Neuronal stem cell (in vitro differentiated cells): ENCODE measurements at places on chromosomes 2 and 18.

GRCh38 chr18:75264195-75264594, 53.6 kb downstream of the TSHZ1 start:
- H3K4me3 ChIP-seq: no peak overlapping the region
- H3K27me3 ChIP-seq: no peaks in the 10 kb centered on the region
- no peaks in the 10 kb centered on the region for H3K36me3 ChIP-seq
- H3K4me1 ChIP-seq: no peaks in the 10 kb centered on the region

GRCh38 chr2:74877376-74877775, 43.4 kb downstream of the HK2 start:
- no peak overlapping the region for H3K4me3 ChIP-seq
- DNase-seq: no peak
- no peaks in the 10 kb centered on the region for H3K27me3 ChIP-seq
- peaks cover 62% of the 10 kb centered on the region for H3K36me3 ChIP-seq

- no peaks in the 10 kb centered on the region for H3K36me3 ChIP-seq
- H3K4me1 ChIP-seq: no peaks in the 10 kb centered on the region
- no peak overlapping the region for H3K27ac ChIP-seq
- no peak for DNase-seq
- H3K27me3 ChIP-seq: no peaks in the 10 kb centered on the region
Measured at GRCh38 chr2:107785756-107786155, 40.9 kb upstream of the RGPD4 start.

- DNase-seq: no peak
- no peaks in the 10 kb centered on the region for H3K36me3 ChIP-seq
- peak overlapping the region; percentile 62 for H3K27ac ChIP-seq
- H3K4me1 ChIP-seq: peaks cover 2% of the 10 kb centered on the region
Measured at GRCh38 chr2:207951734-207952470, 73.4 kb downstream of the PLEKHM3 start.

DNA sequence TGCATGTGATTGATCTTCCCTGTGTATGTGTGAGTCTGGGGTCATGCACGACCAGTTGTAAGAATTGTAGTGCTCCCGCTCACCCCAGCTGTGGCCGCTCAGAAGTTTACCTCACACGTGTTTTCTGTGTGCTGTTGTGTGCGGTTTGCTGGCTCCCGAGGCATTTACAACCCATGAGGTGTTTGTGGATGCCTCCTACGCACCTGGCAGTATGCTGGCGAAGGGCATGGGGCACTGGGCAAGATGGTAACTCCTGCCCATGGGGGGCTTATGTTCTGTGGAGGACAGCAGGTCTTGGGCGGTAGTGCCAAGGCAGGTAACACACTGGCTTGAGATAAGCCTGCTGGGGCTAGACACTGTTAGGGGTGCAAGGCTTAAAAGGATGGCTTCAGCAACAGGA, 102.6 kb upstream of the HS6ST1 start:
- H3K27me3 ChIP-seq: no peaks in the 10 kb centered on the region
- H3K27ac ChIP-seq: no peak overlapping the region
- H3K36me3 ChIP-seq: no peaks in the 10 kb centered on the region
- H3K4me3 ChIP-seq: no peak overlapping the region

DNA sequence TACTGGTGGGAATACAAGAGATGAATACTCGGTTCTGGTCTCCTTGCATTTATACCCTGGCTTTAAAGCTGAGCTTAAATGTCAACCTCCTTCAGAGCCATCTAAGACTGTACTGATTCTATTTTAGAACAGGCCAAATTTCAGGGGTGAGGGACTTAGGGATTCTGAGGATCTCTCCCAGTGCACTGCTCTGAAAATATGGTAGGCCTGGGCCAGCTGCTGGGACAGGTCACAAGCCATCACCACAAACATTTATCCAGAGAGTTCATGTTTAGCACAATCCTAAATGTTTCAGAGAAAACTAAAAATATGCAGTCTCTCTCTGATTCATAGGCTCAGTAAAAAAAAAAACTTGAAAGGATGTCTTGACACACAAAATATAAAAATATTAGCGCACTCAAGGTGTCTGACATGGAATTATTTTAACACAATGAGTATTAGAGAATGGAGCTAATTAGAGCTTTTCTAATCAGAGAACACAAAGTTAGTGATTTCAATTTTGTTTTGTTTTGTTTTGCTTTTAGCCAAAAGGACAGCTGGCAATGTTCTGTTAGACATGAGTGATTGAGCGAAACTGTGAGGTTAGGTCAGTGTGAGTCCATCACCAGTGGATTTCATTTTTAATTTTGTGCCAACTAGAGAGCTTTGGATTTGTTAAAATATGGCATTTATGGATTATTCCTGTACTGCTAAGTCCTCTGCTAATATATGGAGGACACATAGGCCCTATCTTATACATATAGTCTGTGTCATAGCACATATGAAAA, 38.8 kb downstream of the MFSD6 start:
- no peak overlapping the region for H3K4me3 ChIP-seq
- no peaks in the 10 kb centered on the region for H3K4me1 ChIP-seq
- H3K27me3 ChIP-seq: no peaks in the 10 kb centered on the region
- no peak overlapping the region for H3K27ac ChIP-seq
- H3K36me3 ChIP-seq: no peaks in the 10 kb centered on the region

- no peak overlapping the region for H3K27ac ChIP-seq
- H3K27me3 ChIP-seq: peaks cover 32% of the 10 kb centered on the region
- H3K36me3 ChIP-seq: no peaks in the 10 kb centered on the region
- DNase-seq: no peak
- no peak overlapping the region for H3K4me3 ChIP-seq
- peaks cover 4% of the 10 kb centered on the region for H3K4me1 ChIP-seq
Measured at GRCh38 chr2:174691201-174691779, 73.0 kb downstream of the CHRNA1 start.

GRCh38 chr2:144389151-144389929, 130.6 kb downstream of the ZEB2 start:
- H3K36me3 ChIP-seq: peaks cover 94% of the 10 kb centered on the region
- H3K4me1 ChIP-seq: no peaks in the 10 kb centered on the region
- no peaks in the 10 kb centered on the region for H3K27me3 ChIP-seq
- no peak overlapping the region for H3K27ac ChIP-seq
- H3K4me3 ChIP-seq: no peak overlapping the region

DNA sequence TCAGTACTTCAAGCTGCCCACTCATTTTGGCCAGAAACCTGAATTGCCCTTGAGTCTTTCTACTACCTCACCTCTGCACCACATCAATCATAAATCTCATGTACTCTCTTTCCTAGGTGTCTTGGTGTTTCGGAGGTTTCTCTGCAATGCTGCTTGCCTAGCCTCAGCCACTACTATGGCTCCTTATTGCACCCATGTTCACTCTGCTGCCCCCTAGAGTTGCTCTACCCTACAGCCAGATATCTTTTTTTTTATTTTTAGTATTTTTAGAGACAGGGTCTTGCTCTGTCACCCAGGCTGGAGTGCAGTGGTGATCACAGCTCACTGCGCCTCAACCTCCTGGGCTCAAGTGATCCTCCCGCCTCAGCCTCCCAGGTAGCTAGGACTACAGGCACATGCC, 413.0 kb downstream of the PTPRM start:
- no peaks in the 10 kb centered on the region for H3K36me3 ChIP-seq
- no peak overlapping the region for H3K27ac ChIP-seq
- no peak for DNase-seq
- no peak overlapping the region for H3K4me3 ChIP-seq

DNA sequence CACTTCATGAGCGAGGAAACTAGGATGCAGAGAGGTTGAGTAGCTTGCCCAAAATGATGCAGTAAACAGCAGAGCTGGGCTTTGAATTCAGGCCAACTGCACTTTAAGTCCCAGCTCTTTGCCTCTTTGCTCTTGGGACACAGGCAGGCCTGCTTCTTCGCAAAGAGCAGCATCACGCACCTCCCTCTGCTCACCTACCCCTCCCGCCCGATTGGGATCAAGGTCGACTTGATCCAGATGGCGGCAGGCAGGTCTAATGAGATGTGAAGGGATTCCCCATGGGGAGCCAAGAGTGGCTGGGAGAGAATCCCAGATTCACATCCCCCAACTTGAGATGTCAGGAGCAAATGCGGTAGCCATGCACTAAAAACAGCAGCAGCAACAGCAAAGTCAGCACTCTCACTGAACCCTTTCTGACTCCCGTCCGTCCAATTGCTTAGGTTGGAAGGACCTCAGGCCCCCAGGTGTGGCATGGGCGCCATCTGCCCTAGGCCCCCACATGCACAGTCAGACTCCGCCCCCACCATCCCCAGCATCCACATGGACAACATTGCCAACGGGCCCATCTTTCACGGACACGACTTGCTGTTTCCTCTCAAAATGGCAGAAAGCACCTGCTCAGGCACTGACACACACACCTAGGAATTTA, 84.3 kb upstream of the MAP4K4 start:
- no peaks in the 10 kb centered on the region for H3K27me3 ChIP-seq
- no peak overlapping the region for H3K27ac ChIP-seq
- no peaks in the 10 kb centered on the region for H3K36me3 ChIP-seq
